ENCODE measurements at places on chromosomes 3 and 15. TPM values are rescaled to one million over a fixed set of nuclear protein-coding genes. Genes with fewer than 3 reads are reported as not detected.

ADAMTS17 gene
- 10.7 TPM for total RNA-seq

SNTN gene
- not detected for total RNA-seq

C3orf33 gene
- total RNA-seq: 5.6 TPM

PXK gene
- 73.9 TPM for total RNA-seq

NR2E3 gene
- 2.3 TPM for total RNA-seq

CACNA2D3 gene
- total RNA-seq: 1.7 TPM

KBTBD13 gene
- 0.32 TPM for total RNA-seq

ALDH1A3 gene
- 11.2 TPM for total RNA-seq

FBXO40 gene
- total RNA-seq: not detected

XCR1 gene
- total RNA-seq: 1.0 TPM

MON1A gene
- 5.1 TPM for total RNA-seq

RAB6B gene
- 3.4 TPM for total RNA-seq

BCHE gene
- 174 TPM for total RNA-seq

HYPK gene
- 5.3 TPM for total RNA-seq

CPN2 gene
- not detected for total RNA-seq

WDR93 gene
- not detected for total RNA-seq

WDR73 gene
- 39.1 TPM for total RNA-seq

PFN2 gene
- 159 TPM for total RNA-seq

ZNF662 gene
- total RNA-seq: 22.5 TPM

SH2D7 gene
- total RNA-seq: not detected

POLQ gene
- 7.3 TPM for total RNA-seq

SST gene
- total RNA-seq: 2.3 TPM

NAA80 gene
- total RNA-seq: 2.3 TPM

LARP6 gene
- 6.9 TPM for total RNA-seq

HESX1 gene
- total RNA-seq: 2.3 TPM

SLC12A1 gene
- not detected for total RNA-seq

DUOXA1 gene
- 12.3 TPM for total RNA-seq

SIDT1 gene
- total RNA-seq: 25.7 TPM

CCDC54 gene
- total RNA-seq: not detected

SLC28A2 gene
- not detected for total RNA-seq

REC114 gene
- total RNA-seq: not detected

ZNF35 gene
- total RNA-seq: 17.9 TPM

Data from urinary bladder (tissue), 4 donors.